ENCODE measurements at places on chromosomes 1 and 21. TPM values are rescaled to one million over a fixed set of nuclear protein-coding genes. Genes with fewer than 3 reads are reported as not detected.
A peak's percentile ranks its signal among the peaks of the same experiment; 100 is the strongest.

Gene MASP2
- not detected for total RNA-seq

Gene IVL
- total RNA-seq = not detected

DNA sequence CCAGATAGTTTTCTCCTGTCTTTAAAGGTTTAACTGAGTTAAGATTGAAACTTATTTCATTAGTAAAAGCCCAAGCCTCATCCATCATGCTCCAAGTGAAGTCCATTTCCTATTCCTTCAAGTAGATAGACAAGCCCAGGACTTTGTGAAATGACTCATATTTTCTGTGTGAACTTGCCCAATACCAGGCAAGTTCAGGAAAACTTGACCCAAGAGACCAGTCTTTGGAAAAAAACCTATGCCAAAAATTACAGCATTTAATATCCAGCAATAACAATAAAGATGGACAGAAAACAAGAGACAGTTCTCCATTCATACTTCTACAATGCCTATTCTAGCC lies 405 bp upstream of the RAB29 start:
- DNase-seq = no peak

- no peak for DNase-seq
These were observed 24.0 kb upstream of the CCDC181 start for GRCh38 chr1:169451218-169451824.

DNA sequence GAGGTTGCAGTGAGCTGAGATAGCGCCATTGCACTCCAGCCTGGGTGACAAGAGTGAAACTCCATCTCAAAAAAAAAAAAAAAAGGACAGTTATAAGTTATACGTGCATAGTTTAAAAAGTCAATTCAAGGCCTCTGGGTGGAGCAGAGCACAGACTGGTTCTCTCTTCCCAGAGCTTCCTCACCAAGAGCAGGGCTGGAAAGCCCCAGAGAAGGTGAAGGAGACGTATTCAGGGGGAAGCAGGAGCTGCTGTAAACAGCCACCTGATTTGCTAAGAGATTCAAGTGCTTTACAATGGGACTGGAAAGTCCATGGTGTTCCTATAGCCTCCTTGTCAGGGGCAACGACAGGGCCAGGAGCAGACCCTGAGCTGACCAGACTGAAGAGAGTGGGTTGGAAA lies 85.0 kb upstream of the LYST start:
- no peak for DNase-seq

- no peak for DNase-seq
These were observed 9.5 kb downstream of the GNAT2 start for GRCh38 chr1:109609881-109610280.

- DNase-seq = peak; percentile 68
These were observed 246.2 kb downstream of the NPHP4 start for GRCh38 chr1:5745800-5746610.

DNA sequence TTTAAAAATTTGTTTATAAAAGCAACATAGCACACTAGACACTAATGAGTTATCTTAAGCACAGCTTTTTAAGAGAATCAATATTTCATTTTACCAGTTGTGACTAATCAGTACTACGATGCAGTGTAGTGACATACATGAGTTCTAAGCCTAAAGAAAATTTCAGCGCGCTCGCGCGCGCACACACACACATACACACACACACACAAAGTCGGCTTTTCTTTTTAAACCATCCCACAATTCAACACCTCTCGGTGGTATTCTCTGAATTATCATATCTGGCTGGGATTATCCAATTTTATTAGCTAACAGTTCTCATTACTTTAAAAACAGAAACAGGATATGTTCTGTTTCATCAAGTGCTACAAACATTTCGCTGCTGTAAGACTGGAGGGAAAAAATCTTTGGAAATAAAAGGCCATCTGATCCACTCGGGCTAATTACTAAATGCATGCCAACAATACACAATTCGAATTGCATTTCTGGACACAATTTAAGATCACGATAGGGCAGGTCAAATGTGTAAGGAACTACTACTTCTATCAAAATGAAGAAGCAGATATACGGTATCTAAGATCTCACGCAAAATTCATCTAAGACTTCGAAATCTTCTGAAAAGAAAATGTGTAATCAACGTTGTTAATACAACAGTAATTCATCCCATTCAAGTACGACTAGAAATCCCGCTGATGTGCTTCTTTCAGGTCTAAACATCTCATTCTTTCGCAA lies 1.2 kb downstream of the TUT4 start:
- DNase-seq = no peak

GRCh38 chr1:161702250-161702649 lies 4.8 kb upstream of the FCRLA start:
- no peak for DNase-seq

DNA sequence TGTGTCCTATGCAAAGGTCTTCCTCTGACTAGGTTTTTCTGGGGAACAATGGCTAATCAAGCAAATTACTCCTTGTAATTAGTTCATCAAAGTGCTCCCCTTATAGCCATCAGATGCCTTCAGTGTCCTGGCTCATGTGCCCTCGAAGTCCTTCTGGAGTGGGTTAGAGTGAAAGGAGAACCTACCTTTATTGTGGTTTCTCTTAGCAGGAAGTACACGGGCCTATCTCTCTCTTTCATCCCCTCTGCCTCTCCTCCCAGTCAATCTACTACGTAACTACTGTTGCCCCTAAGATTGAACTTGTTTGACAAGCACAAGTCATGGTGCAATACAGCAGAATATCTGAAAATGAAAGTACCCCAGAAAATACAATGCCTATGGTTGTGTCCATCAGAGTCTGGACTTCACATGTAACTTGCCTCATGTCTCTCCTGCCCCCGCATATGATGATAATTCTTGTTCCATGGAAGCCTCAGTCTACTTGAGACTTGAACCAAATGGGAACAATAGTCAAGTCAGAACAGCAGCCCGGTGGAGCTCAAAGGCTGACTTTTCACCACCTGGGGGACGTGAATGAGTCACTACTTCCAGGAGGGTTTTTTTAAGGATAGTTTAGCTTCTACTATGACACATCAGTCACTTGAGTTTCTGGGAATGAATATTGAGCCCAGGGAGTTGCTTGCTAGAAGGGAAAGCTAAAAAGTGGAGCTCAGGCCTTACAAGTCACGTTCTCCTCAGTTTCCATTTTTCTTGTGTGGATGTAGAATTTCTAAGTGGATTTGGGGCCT lies 243.6 kb downstream of the TNR start:
- DNase-seq = no peak

DNA sequence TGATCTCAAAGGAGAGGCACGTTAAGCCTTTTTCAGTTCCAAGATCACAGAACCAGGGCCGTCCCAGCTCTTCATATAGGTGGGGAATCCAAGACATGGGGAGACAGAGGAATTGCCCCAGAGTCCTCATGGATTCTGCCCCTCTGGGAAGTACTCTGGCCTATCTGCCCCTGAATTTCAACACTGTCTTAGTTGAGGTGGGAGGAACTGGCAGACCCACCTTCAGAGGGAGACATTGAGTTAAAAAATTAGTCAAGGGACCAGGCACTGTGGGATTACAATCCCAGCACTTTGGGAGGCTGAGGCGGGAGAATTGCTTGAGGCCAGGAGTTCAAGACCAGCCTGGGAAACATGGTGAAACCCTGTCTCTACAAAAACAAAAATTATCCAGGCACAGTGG lies 2.1 kb upstream of the KNCN start:
- DNase-seq = no peak

DNA sequence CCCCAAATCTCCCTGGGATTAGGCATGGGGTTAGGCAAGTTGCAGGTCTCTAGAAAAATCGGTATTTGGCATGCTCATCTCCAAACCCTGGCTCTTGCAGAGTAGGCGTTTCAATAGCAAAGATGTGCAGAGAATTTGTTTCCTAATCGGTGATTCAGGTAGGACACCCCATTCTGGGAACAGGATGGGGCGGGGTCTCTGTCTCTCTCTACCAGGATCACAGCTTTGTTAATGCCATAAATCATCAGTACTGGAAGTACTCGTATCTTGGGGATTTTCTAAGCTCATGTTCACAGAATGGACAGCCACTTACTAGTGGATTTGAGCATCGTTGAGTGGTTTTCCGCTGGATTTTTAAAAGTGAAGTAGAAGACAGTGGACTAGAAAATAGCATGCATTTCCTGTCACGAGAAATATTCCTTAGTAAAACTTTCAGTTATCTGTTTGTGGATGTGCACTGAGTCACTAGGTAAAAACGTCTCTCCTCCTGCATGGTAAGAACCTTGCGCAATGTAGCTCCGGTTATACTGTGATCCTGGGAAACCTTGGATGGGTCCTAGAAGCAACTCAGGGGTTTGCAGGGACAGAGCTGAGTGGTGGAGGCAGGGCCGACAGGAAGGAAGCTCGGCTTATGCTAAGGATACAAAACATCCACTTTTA lies 5.1 kb downstream of the TMEM51 start:
- DNase-seq = no peak

- DNase-seq = no peak
These were observed at the start of gene RXFP4 for GRCh38 chr1:155940993-155941844. TSS of gene RXFP4 (plus strand) at chr1:155941638. CDS start at chr1:155941710, 72 bp downstream.

GRCh38 chr21:34692458-34693020 lies 23.7 kb downstream of the CLIC6 start:
- no peak for DNase-seq

- no peak for DNase-seq
These were observed 73.1 kb downstream of the PRKAB2 start for GRCh38 chr1:147099192-147099591.

- no peak for DNase-seq
These were observed 125.0 kb upstream of the TMPRSS2 start for GRCh38 chr21:41632748-41633475.

GRCh38 chr1:50251702-50252101 lies 143.0 kb downstream of the ELAVL4 start:
- DNase-seq = no peak

- DNase-seq = no peak
These were observed 92.6 kb upstream of the TMPRSS2 start for GRCh38 chr21:41600556-41600955.
